ENCODE measurements at places on chromosomes 6 and 20. TPM values are rescaled to one million over a fixed set of nuclear protein-coding genes. Genes with fewer than 3 reads are reported as not detected.

GRCh38 chr6:107968081-107968480 is 10.1 kb upstream of the SEC63 start:
- H3K4me1 ChIP-seq, result no peaks in the 10 kb centered on the region
- H3K36me3 ChIP-seq, result no peaks in the 10 kb centered on the region
- DNase-seq, result no peak
- H3K27me3 ChIP-seq, result no peaks in the 10 kb centered on the region
- H3K27ac ChIP-seq, result no peak overlapping the region

- H3K36me3 ChIP-seq, result no peaks in the 10 kb centered on the region
- no peaks in the 10 kb centered on the region for H3K4me1 ChIP-seq
- H3K27ac ChIP-seq, result no peak overlapping the region
- H3K4me3 ChIP-seq, result no peak overlapping the region
- no peaks in the 10 kb centered on the region for H3K27me3 ChIP-seq
Observed at GRCh38 chr6:167965592-167966539, 31.6 kb upstream of the KIF25 start.

- no peaks in the 10 kb centered on the region for H3K27me3 ChIP-seq
- no peak overlapping the region for H3K27ac ChIP-seq
- H3K4me3 ChIP-seq, result no peak overlapping the region
- H3K36me3 ChIP-seq, result no peaks in the 10 kb centered on the region
Observed at GRCh38 chr20:47464380-47465101, 37.1 kb upstream of the NCOA3 start.

DNA sequence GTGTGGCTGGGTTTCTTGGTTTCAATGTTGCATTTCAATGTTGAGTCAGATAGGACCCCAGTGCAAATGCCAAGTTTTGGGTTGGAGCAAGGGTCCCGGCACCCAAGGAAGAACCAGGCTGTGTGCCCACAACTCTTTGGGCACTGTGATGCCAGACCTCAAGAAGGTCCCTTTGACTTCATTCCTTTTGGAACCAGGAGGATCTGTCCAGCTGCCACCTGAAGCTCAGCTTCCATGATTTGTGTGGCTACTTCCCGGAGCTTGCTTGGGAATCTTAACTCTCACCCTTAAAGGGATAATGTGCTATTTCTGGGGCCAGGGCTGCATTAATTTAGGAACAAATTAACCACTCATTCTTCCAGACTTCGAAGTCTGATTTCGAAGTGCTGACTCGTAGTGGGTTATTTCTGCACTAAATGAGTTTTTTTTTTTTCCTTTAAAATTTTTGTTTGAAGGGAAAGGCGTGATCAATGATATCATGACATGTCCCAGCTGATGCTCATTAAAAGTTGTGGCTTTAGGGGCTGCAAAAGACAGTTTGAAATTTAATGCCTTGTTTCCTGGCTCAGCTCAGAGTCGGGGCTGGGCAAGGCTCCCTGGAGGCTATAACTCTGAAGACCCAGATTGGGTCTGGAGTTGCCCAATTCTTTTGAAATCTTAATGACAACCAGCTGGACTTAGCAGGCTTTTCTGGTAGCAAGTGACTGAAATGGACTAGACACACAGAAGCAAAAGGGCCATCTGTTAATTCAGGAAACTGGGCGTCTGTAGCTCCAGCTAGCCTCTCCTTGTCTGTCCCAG is 24.0 kb upstream of the PHACTR3 start:
- H3K27ac ChIP-seq, result no peak overlapping the region
- no peak overlapping the region for H3K4me3 ChIP-seq
- no peaks in the 10 kb centered on the region for H3K4me1 ChIP-seq
- H3K36me3 ChIP-seq, result no peaks in the 10 kb centered on the region

DNA sequence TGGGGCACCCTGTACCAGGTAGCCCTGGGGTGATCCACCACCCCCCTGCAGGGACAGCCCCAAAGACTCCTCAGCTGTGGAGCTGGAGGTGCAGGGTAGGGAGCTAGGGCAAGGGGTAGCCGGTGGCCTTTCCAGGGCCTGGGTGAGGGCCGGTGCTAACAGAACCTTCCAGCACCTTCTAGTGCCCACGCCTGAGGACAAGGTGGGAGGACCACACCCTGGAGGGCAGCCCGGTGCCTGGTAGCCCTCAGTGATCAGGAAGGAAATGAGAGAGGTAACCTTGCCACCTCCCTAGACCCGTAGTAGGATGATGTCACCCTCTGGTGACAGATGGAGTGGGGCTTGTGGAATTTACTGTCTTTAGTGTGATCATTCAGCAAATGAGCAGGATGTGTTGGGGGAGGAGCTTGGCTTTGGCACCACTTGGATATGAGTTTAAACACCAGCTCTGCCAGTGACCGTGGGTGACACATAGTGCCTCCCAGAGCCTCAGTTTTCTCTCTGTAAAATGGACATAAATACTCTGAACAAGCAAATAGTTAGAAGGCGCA is 187.7 kb downstream of the NFATC2 start:
- no peak overlapping the region for H3K4me3 ChIP-seq
- H3K27ac ChIP-seq, result no peak overlapping the region
- no peaks in the 10 kb centered on the region for H3K36me3 ChIP-seq
- no peaks in the 10 kb centered on the region for H3K27me3 ChIP-seq
- H3K4me1 ChIP-seq, result no peaks in the 10 kb centered on the region

GRCh38 chr6:90421666-90422065 is 125.0 kb upstream of the BACH2 start:
- no peak overlapping the region for H3K4me3 ChIP-seq
- no peak for DNase-seq
- H3K4me1 ChIP-seq, result peaks cover 12% of the 10 kb centered on the region
- H3K27me3 ChIP-seq, result no peaks in the 10 kb centered on the region
- H3K36me3 ChIP-seq, result no peaks in the 10 kb centered on the region

- DNase-seq, result no peak
- no peaks in the 10 kb centered on the region for H3K4me1 ChIP-seq
- H3K4me3 ChIP-seq, result no peak overlapping the region
- no peaks in the 10 kb centered on the region for H3K36me3 ChIP-seq
- H3K27ac ChIP-seq, result no peak overlapping the region
Observed at GRCh38 chr6:17919496-17919895, 67.9 kb downstream of the KIF13A start.

DNA sequence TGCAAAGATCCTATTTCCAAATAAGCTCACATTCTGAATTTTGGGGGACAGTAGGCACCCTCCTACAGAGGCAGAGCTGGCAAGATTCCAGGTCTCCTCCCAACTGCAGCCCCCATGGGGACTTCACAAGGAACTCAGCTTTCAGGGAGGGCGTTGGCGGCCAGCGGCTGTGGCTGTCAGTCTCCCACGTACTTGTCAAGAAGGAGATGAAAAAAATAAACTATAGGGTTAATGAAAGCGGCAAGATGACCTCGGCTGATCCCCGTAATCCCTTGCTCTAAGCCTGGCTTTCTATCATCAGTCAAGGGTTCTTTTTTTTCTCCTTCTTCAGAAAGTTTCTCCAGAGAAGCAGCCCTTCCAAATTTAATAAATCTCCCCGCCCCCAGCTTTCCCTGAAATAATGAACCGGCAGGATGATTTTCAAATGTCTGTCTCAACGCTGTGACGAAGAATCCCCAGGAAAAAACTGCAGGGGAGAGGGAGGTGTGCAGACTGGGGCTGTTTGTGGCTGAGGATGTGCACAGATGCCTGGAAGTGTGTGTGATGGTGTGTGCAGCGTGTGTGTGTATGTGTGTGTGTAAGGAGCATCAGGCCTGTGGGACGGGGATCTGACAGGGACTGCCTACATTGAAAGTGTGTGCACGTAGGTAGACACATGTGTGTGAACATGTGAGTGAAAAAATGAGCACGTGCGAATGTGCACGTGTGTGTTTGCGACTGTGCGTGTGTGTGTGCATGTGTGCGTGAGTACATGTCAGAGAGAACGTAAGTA is 78.7 kb downstream of the SLC2A10 start:
- H3K36me3 ChIP-seq, result no peaks in the 10 kb centered on the region
- H3K4me1 ChIP-seq, result no peaks in the 10 kb centered on the region
- no peaks in the 10 kb centered on the region for H3K27me3 ChIP-seq
- no peak overlapping the region for H3K27ac ChIP-seq

- H3K4me3 ChIP-seq, result no peak overlapping the region
- H3K27me3 ChIP-seq, result no peaks in the 10 kb centered on the region
- H3K4me1 ChIP-seq, result peaks cover 45% of the 10 kb centered on the region
- no peaks in the 10 kb centered on the region for H3K36me3 ChIP-seq
- no peak for DNase-seq
Observed at GRCh38 chr20:51535075-51535386, 7.5 kb downstream of the NFATC2 start.

- H3K4me3 ChIP-seq, result no peak overlapping the region
- no peaks in the 10 kb centered on the region for H3K36me3 ChIP-seq
- H3K4me1 ChIP-seq, result peaks cover 15% of the 10 kb centered on the region
Observed at GRCh38 chr6:133241901-133242636, 912 bp downstream of the EYA4 start.

DNA sequence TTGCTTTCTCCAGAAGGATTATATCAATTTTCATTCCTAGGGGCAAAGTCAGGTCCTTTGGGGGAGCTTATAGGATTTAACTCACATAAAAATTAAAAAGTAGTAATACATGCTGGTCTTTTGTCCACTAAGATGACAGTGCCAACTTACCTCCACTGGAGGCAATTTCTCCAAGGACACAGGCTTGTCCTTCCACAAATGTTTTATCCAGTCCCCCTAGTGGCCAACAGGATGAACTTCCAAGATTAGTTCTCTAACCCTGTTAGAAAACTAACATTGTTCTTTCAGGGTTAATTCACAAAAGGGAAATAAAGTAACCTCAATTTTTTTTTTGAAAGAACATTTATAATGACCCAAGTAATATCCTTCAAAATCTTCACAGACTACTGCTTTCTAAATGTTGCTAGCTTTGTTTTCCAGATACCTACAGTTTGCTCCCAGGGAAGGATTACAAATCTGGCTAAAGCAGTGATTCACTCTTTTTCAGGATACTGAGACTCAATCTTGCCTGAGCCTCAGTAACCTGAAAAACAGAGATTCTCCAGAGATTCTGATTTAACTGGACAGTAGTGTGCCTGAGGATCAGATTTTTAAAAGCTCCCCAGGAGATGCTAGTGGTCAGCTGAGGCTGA is 31.7 kb upstream of the UBR2 start:
- no peak overlapping the region for H3K27ac ChIP-seq
- H3K4me3 ChIP-seq, result no peak overlapping the region
- H3K27me3 ChIP-seq, result no peaks in the 10 kb centered on the region
- DNase-seq, result peak; percentile 51

DNA sequence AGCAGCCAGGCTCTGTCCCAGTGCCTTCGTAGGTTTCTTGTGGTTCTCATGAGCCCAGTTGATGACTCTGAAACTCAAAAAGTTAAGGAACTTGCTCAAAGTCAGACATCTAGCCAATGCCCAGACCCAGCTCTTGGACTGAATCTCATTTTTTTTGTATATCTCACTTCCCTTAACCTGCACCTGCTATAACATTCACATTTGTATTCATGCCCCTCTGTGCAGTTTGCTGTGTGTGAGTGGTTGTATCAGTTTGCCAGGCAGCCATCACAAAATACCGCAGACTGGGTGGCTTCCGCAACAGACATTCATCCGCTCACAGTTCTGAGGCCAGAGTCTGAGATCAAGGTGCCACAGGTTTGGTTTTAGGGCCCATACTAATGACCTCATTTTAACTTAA is 49.9 kb downstream of the IPCEF1 start:
- no peaks in the 10 kb centered on the region for H3K27me3 ChIP-seq
- H3K4me1 ChIP-seq, result peaks cover 35% of the 10 kb centered on the region
- DNase-seq, result peak; percentile 66
- no peak overlapping the region for H3K4me3 ChIP-seq
- peak overlapping the region; percentile 54 for H3K27ac ChIP-seq

GRCh38 chr20:61119794-61120410 is 132.2 kb upstream of the CDH4 start:
- H3K27ac ChIP-seq, result no peak overlapping the region
- no peaks in the 10 kb centered on the region for H3K4me1 ChIP-seq
- H3K27me3 ChIP-seq, result no peaks in the 10 kb centered on the region
- no peak for DNase-seq
- no peak overlapping the region for H3K4me3 ChIP-seq
- H3K36me3 ChIP-seq, result no peaks in the 10 kb centered on the region

DNA sequence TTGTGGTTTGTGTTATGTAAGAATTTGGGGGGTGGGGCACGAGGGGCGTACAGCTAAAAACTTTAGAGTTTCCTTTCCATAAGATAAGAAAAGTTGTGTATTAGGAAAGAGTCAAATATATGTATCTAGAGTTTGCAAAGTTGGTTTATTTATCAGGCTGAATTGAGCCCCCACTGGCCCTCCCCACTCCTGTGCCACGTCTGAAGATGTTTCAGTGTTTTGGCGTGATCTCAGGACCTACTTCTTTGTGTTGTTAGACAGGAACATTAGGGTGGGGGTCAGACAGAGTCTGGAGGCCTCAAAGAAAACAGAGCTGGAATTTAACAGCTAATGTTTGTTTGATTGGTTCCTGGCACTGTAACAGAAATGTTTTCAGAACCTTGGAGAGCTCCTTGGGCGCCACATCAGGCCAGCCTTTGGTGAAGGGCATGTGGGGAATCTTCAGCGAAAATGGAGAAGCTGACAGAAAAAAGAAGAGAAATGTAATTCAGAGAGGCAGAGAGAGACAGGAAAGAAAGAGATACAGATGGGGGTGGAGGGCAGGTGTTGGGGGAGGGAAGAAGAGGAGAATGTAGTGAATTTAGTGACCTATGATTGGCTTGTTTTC is 674 bp downstream of the NRSN1 start:
- peak; percentile 6 for DNase-seq
- H3K4me3 ChIP-seq, result no peak overlapping the region
- no peaks in the 10 kb centered on the region for H3K36me3 ChIP-seq
- no peak overlapping the region for H3K27ac ChIP-seq

- H3K4me1 ChIP-seq, result peaks cover 15% of the 10 kb centered on the region
- no peak for DNase-seq
- no peaks in the 10 kb centered on the region for H3K27me3 ChIP-seq
- no peaks in the 10 kb centered on the region for H3K36me3 ChIP-seq
- no peak overlapping the region for H3K4me3 ChIP-seq
Observed at GRCh38 chr6:21149470-21149869, 444.1 kb upstream of the SOX4 start.

GRCh38 chr20:57648878-57649616 is 28.8 kb upstream of the ZBP1 start:
- H3K27me3 ChIP-seq, result no peaks in the 10 kb centered on the region
- no peak overlapping the region for H3K4me3 ChIP-seq
- H3K4me1 ChIP-seq, result no peaks in the 10 kb centered on the region
- no peak overlapping the region for H3K27ac ChIP-seq
- H3K36me3 ChIP-seq, result peaks cover 43% of the 10 kb centered on the region

GRCh38 chr6:123965894-123966293 is 162.2 kb downstream of the NKAIN2 start:
- no peaks in the 10 kb centered on the region for H3K36me3 ChIP-seq
- H3K27ac ChIP-seq, result no peak overlapping the region
- no peaks in the 10 kb centered on the region for H3K27me3 ChIP-seq
- no peak overlapping the region for H3K4me3 ChIP-seq
- no peaks in the 10 kb centered on the region for H3K4me1 ChIP-seq
- DNase-seq, result no peak

PDE10A gene
- total RNA-seq, result not detected

NANP gene
- 1.8 TPM for total RNA-seq

SLC22A2 gene
- total RNA-seq, result not detected

SNX9 gene
- 53.0 TPM for total RNA-seq

COL9A3 gene
- 98.6 TPM for total RNA-seq

ZSCAN12 gene
- total RNA-seq, result 14.8 TPM

CDSN gene
- not detected for total RNA-seq

MOCS1 gene
- 0.15 TPM for total RNA-seq

SLC17A9 gene
- 44.6 TPM for total RNA-seq
